ENCODE measurements at places on chromosomes 5 and 9.

DNA sequence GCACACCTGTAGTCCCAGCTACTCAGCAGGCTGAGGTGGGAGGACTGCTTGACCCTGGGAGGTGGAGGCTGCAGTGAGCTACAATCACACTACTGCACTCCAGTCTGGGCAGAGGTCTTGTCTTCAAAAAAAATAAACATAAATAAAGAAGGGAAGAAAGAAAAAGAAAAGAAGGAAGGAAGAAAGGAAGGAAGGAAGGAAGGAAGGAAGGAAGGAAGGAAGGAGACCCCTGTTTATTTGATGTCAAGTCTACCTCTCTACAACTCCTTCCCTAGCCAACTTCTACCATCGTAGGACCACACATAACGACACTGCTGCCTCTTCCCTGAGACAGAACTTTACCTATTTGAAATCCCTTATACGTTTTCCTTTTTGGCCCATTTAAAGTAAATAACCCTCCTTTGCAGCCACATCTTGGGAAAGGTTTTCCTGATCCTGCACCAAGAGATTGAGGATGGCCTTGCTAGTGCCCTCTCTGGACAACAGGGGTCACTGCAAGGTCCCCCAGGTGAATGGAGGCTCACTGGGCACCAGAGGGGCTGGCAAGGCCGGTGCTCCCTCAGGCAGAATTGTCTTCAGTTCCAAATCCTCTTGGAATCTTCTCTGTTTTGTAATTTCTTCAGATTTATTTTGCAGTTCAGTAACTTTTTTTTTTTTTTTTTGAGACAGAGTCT is 10.5 kb downstream of the RPS14 start:
- no peak for DNase-seq

- no peak for DNase-seq
These were observed 46.2 kb downstream of the RNF145 start for GRCh38 chr5:159163027-159163700.

GRCh38 chr9:121895818-121896544 is 197.1 kb downstream of the TTLL11 start:
- DNase-seq: no peak

- no peak for DNase-seq
These were observed 19.4 kb upstream of the RNF130 start for GRCh38 chr5:180090769-180091546.

GRCh38 chr5:175718401-175719108 is 60.7 kb downstream of the HRH2 start:
- peak; percentile 48 for DNase-seq

DNA sequence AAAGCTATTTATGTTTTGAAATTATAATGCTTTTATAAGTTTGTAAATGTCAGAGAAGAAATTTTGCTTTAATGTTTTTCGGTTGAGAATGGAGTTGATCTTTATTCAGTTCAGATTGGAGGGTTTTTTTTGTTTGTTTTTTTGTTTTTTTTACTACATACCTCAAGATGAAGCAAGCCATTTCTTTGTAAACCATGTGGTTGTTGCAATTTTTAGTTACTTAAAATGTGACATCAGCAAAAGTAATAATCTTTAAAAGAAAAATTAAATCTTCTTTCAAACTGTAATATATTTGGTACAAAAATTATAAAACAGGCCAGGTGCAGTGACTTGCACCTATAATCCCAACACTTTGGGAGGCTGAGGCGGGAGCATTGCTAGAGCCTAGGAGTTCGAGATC is 102.6 kb downstream of the CDC42SE2 start:
- DNase-seq: no peak

GRCh38 chr5:138654281-138654867 is 79.2 kb upstream of the HSPA9 start:
- DNase-seq: peak; percentile 75

GRCh38 chr9:92770360-92770995 is 5.8 kb upstream of the BICD2 start:
- DNase-seq: no peak

DNA sequence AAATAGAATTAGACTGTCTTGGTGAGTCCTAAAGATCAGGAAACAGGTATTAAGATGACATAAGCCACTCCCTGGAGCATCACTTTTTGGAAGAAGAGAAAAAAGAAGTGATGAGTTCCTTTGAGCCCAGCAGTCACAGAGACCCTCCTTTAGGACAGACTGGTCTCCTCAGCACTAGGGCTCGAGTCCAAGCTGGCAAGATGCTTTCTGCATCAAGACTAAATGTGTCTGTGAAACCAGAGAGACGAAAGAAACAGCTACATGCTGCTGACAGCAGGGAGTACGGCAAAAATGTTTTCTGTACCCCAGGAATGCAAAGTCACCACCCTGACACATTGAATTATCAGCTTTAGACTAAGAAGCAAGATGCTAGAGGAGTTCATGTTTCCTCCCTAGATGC is 184.5 kb downstream of the CRB2 start:
- no peak for DNase-seq

- no peak for DNase-seq
These were observed 84.6 kb downstream of the NDUFS4 start for GRCh38 chr5:53645078-53645477.

DNA sequence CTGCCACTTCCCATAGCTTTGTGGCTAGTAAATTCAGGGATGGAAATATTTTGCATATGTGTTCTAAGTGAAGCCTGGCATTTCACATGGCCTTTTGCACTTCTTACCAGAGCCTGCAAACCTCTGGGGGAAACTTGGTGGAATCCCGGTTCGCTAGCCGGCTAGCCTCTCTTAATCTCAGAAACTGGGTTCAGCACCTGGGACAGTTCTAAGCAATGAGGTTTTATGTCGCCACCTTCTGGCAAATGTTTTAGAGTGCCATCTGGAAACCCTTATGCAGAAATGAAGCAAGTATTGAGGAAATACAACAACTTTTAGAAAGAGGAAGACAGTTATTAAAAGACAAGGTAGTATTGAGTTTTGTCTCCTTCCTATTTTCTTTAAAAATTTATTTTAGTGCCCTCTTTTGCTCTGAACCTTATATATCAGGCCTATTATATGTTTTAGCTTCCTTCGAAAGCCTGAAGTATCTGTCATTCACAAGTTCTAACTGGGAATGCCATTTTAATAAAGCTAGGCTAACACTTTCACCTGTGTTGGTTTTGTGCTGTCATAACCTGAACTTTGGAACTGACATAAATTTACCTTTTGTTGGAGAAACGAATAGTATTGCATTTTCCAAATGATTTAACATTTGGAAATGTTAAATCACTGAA is 963 bp upstream of the HTR1A start:
- no peak for DNase-seq

GRCh38 chr5:154236-154635 is 37.1 kb upstream of the LRRC14B start:
- DNase-seq: no peak

- no peak for DNase-seq
These were observed 153.9 kb downstream of the PCSK5 start for GRCh38 chr9:76044266-76044819.

DNA sequence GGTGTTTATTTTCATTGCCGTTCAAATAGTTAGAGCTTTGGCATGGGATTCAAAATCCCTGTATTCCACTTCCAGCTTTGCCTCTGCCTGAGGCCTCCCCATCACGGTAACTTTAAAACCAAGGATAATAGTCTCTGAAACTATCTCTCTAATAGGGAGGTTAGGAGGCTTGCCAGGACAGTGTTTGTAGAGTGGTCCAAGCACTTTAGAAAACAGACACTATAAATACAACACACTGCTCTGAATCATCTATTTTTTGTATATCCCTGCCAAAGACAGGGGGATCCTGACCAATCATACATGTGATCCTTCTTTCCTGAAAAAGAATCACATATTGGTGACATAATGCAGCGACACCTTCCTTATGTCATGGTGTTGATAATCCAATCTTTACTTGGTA is 326.8 kb downstream of the BNC2 start:
- DNase-seq: no peak

GRCh38 chr9:119697996-119698395 is 328.8 kb upstream of the BRINP1 start:
- no peak for DNase-seq

GRCh38 chr5:94345257-94345656 is 273.1 kb downstream of the KIAA0825 start:
- DNase-seq: no peak

- DNase-seq: no peak
These were observed 372 bp downstream of the EDF1 start for GRCh38 chr9:136865768-136866103.

GRCh38 chr9:3125602-3126405 is 281.9 kb upstream of the PUM3 start:
- no peak for DNase-seq

DNA sequence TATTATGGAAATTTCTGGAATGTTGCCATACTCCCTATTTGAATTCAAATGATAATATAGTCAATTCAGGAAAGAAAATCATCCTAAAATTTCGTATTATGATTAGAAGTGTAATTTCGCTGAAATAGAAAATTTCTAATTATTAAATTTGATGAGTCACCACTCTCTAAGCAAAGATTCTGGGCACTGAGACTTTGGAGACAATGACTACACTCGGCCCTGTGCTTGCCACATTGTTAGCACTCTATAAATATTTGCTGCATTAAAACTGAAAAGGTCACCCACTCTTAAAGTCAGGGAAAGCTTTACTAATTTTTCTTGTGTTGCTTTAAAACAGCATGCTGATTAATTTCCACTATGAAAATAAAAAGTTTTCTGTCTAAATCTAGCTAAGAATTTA is 240.3 kb downstream of the TLE4 start:
- DNase-seq: no peak

DNA sequence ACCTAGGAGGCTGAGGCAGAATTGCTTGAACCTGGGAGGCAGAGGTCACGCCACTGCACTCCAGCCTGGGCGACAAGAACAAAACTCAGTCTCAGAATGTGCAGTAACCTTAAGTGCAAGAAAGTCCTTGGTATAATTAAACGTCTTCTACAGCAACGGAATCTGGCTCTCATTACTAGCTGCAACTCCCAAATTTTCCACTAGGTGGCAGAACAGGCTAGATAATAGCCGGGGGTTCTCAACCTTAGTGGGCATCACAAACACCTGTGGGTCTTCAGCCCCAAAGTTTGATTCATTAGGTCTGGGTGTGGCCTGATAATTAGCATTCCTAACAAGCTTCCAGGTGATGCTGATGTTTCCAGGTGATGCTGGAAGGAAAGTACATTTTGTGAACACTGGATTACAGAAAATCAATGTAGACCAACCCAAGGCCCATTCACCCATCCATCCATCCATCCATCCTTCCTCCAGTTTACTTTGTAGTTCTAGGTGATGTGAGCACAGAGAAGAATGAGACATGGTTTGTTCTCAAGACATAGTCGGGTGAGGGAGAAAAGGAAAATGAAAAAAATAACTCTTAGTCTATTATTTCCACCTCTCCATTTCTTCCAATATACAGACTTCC is 37.3 kb downstream of the FBXW2 start:
- peak; percentile 60 for DNase-seq

- no peak for DNase-seq
These were observed 261.1 kb upstream of the DAPK1 start for GRCh38 chr9:87236546-87236945.

- DNase-seq: no peak
These were observed 23.4 kb upstream of the COL27A1 start for GRCh38 chr9:114131808-114132549.

DNA sequence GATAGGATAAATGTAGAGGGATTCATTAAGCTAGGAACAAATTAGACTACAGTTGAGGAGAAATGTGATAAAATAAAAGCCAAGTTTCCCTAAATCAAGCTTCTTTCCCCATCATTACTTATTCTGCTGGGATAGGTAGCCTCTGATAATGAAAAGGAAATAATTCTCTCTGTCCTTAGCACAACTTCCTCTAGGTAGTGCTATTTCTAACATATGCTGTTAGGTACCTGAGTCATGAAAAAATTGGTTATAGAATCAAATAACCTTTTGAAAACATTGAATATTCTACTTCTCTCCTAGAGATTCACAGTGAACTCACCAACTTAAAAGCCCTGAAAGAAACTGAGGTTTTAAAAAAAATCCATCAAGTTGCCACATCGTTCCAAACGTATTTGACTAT is 1793.1 kb downstream of the EFNA5 start:
- DNase-seq: no peak

DNA sequence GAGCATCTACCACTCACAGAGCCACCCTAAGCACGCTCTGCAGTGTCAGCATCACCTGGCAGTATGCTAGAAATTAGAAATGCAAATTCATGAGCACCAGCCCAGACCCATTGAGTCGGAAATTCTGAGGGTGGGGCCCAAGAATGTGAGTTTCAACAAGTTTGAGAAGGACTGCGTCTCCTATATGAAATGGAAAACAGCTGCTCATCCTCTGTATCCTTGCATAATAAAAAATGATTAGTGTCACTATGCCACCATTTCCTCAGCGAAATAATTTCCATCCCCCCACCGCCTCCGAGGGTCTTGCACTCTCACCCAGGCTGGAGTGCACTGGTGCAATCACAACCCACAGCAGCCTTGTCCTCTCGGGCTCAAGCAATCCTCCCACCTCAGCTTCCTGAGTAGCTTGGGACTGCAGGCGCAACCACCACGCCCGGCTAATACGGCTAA is 1.3 kb upstream of the IQGAP2 start:
- DNase-seq: peak; percentile 16

- no peak for DNase-seq
These were observed 76.9 kb downstream of the GHR start for GRCh38 chr5:42500003-42500599.

- DNase-seq: no peak
These were observed 77.4 kb upstream of the WWC1 start for GRCh38 chr5:168214071-168214470.

GRCh38 chr5:175820230-175820629 is 51.1 kb upstream of the CPLX2 start:
- DNase-seq: no peak

GRCh38 chr9:77019236-77019925 is at the start of gene FOXB2:
FOXB2 (plus strand) TSS chr9:77019655; CDS start chr9:77019655, 0 bp downstream.
- DNase-seq: no peak

DNA sequence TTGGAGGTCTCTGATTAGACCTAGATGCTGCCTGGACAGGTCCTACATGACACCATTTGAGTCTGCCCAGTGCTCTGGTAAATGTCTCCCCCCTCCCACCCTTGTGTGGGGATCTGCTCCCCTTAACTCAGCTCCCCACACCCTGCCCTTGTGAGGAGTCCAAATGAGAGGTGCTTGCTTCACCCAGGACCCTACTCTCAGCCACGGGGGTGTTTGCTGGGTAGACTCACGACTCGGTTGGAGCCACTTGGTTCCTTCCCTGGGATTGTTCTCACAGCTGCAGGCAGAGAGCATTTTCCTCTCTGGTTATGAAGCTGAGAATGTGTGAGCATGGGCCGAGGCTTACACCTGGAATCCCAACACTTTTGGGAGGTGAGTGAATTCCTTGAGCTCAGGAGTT is 204.7 kb downstream of the CDK5RAP2 start:
- no peak for DNase-seq

- no peak for DNase-seq
These were observed 378.7 kb downstream of the ENC1 start for GRCh38 chr5:74261866-74262265.

DNA sequence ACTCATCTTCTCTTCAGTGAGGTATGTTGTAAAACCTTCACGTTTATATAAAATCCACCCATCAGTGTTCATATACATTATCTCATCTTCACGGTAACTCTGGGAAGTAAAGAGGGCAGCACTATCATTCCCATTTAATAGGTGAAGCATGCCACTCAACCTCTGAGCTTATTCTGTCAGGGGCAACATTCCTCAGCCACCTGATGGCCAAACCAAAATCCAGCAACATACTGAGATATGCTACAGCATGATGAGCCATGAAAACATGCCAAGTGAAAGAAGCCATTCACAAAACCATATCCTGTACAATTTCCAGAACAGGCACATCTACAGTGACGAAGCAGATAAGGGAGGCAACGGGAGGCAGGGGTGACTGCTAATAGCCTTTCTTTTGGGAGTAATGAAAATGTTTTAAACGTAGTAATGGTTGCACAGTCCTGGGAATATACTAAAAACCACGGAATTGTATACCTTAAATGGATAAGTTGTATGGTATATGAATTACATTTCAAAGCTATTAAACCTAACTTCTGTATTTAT is 167.4 kb downstream of the TSSK1B start:
- DNase-seq: no peak

Measured in naive thymus-derived CD4-positive, alpha-beta T cell (primary cell).